Endothelial cell of umbilical vein (primary cell): ENCODE measurements at places on chromosomes 2 and 18.
A peak's percentile ranks its signal among the peaks of the same experiment; 100 is the strongest.

DNA sequence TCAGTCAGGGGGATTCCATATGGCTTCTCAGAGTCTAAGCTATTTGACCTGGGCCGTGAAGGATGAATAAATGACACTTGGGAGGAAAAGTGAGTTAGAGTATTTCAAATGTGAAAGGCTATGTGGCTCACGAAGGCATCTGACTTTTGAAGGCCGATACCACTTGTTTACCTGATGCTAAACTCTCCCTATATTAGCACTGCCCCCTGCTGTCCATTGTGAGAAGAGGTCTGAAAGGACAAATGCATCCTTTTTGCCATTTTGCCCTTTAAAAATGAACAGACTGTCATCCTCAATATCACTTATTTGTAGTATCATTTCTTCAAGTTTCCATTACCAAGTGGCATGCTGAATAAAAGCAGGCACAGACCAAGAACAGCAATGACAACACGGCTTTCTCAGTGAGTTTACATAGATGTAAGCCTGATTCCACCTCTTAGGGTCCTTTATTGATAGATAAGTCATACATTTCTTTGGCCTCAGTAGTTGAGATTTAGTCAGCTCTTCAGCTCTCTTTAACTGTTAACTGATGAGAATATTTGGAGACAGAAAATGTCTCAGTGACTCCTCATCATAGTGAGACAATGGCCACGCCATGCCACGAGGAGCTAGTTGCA, 40.1 kb downstream of the DOCK10 start:
- DNase-seq = peak; percentile 70

DNA sequence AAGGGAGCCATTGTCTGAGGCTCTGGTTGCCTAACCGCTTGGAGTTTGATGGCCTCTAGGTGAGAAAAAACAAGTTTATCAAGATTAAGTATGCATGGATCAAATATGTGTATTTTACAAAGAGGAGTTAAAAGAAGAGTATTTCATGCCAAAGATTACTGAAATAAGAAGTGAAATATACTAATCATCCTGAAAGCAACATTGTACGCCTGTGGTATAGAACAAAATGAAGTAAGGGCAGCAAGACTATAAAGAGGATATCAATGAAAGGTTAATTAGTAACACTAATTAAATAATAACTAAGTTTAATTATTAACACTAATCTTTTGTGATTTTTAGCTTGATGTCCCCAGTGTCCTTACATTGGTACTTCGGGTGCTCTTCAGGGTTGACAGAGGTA, 276.7 kb downstream of the CALCRL start:
- DNase-seq = no peak

GRCh38 chr18:26210147-26210546, 16.1 kb upstream of the TAF4B start:
- no peak for DNase-seq

DNA sequence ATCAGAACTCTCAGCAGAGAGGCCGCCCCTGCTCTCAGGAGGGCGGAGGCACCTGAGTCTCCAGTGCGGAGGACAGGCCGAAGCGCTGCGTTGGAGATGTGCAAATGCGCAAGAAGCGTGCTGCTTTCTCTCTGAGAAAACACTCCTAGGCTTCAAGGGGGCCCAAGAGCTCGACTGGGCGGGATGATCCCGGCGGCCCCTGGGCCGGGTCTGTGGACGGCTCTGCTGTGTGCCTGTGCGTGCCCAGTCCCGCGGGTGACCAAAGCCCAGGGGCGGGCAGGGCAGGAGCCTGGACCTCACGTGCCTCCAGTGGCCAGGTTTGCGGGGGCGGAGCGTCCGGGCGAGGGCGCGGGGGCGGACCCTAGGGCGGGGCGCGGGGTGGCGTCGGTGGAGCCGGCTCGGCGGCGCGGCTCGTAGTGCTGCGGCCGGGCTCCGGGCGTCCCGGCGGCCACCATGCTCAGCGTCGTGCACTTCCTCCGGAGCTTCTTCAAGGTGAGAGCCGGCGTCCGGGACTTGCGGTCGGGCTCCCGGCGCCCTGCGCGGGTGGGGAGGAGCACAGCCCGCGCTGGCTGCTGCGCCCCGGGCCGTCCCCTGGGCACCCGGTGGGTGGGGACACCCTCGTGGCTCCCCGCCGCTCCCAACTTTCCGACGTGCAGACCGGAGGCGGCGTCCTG, at the start of gene ARHGEF4:
Gene ARHGEF4 (plus strand): TSS at position 414 of the 674 bp plus-strand sequence. CDS start 40 bp downstream, at position 454.
- DNase-seq = no peak

DNA sequence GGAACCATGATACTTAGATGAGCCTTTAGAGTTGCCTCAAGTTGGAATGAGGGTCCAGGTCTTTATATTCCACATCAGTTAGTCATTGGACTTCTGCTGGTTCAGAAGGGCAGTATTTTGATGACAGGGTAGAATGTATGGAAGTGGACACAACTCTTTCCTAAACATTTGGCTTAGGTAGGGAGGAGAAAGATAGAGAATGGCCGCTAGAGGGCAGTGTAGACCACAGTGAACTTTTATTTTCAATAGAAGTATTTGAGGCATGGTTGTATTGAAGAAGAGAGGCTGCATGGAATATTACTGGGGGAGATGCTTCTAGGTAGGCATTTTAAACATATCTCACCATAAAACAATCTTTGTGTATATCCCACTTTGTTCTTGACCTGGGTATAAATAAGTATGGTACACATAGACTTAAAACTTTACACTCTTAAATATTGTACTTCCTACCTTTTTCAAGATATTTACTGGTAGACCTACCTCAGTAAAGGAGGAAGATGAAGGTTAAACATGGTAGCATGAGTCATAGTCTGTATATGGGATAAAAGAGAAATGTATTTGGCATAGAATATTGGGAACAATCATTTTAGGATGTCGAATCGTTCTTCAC, 497.6 kb upstream of the FAM98A start:
- peak; percentile 74 for DNase-seq

DNA sequence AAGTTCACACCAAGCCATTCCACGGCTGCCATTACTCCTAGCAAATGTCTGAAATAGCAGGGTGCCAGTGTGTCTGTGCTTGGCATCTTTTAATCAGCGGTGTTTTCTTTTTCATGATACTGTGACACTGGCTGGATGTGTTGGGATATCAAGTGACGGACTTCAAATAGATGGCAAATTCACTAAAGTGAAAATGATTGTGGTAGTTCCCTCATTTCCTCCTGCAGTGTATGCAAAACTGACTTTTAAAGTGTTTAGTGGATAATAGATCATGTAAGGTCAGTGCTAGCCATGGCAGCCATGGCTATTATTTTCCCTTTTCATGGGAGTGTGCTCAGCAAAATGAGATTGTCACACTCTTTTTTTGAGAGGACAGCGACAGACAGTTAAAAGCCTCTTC, 261.5 kb upstream of the SIX3 start:
- no peak for DNase-seq

GRCh38 chr2:63673865-63674533, 85.2 kb downstream of the MDH1 start:
- DNase-seq = no peak
